ENCODE measurements at places on chromosomes 13 and 19. TPM values are rescaled to one million over a fixed set of nuclear protein-coding genes. Genes with fewer than 3 reads are reported as not detected.

GRCh38 chr19:49398001-49398615, 10.1 kb downstream of the KASH5 start:
- DNase-seq = no peak

Gene ACER1
- 0.25 TPM for total RNA-seq

Gene CGB5
- total RNA-seq = not detected

DNA sequence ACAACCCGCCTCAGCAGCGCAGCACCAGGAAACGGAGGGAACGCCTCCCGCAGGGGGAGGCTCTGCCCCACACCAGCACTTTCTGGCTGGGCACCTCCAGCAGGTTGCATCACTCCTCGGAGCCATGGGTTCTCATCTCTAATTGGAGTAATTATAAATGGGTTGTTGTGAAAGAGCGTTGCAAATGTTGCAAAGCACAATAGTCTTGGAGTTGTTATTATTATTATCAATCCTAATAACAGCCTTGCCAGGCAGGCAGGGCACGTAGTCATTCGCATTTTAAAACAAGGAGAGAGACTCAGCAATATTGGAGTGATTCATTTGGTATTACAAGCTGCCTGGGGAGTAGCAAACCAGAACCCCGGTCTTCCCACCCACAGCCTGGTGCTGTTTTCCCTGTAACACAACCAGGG, 108.6 kb upstream of the GJB6 start:
- DNase-seq = no peak

DNA sequence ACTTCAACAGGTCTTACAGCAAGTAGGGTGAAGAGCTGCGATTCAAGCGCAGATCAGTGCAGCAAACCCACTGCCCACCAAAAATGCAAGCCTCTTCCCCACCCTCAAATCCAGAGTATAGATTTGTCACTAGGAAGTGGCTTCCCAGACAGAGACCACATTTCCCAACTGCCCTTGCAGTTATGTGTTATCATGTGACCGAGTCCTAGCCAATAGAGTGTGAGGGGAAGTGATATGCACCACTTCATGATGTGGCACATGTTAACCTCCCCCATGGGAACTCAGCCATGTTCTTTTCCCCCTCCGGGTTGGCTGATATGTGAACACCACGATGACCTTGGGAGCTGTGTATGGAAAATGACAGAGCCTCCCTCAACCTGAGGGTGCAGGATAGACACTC, 50.8 kb downstream of the MBD3L2B start:
- DNase-seq = no peak

Gene CD177
- total RNA-seq = not detected

Gene SPRYD7
- total RNA-seq = 4.4 TPM

Gene NLRP7
- total RNA-seq = not detected

DNA sequence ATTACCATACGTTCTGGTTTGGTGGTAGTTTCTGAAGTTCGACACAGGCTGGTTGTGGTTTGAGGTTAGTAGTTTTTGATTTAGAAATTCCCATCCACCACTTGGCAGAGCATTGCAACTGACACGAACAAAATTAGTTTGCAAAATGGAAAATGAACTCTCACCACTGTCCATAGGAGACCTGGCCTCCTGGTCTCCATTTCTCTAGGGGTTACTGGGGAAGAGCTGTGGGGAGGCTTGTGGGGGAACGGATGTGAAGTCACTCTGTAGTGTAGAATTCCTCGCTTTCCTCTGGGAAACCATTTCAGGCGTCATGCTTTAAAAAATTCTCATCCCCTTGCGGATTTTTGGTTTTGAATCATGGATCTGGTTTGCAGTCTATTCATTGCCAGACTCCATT, 321.5 kb upstream of the MAB21L1 start:
- DNase-seq = no peak

Gene BCAM
- not detected for total RNA-seq

GRCh38 chr13:35767256-35767976, 290.9 kb upstream of the MAB21L1 start:
- DNase-seq = no peak

DNA sequence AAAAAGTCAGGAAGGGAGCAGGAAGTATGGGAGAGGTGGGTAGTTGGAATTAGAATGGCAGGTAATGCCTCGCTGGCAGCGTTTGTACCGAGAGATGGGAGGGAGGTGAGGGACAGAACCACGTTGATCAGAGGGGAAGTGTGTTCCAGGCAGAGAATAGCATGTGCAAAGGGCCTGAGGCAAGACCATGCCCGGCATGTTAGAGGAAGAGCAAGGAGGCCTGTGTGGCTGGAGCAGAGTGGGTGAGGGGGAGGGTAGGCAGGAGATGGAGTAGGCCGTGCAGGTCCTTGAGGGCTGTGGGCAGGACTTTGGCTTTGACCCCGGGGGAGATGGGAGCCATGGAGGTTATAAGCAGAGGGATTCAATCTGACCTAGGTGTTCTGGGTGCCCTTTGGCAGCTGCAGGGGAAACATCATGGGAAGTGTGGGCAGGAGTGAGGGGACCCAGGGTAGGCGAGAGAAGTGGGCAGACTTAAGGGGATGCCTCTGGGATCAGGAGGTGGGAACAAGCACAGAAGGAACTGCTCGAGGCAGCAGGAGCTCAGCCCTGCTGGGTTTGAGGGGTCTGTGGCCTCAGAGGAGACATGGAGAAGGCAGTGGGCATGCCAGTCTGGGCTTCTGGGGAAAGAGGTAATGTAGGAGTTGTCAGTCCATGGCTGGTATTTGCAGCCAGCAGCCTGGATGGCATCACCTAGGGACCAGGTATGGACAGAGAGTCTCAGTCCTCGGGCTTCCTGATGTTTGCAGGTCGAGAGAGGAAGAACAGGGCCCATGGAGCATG, 48.8 kb downstream of the CD320 start:
- DNase-seq = no peak

GRCh38 chr19:28489126-28489660, 723.8 kb downstream of the UQCRFS1 start:
- no peak for DNase-seq

DNA sequence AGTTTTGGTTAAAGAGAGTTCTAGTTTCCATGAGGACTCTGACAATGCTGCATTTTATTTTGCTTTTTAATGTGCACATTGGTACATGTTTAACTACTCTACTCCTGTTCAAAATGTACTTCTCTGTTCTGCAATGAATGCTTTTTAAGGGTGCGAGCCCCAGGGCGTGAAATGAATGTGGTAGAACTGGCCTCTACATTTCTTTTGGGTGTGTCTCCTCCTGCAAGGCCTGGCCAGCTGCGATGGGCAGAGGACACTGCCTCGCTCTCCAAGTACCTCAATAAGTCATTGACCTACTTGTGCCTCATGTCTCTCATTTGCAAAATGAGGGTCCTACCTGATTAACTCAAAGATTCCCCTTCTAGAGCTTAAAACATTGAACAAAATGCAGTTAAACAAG, 6.7 kb downstream of the RGS9BP start:
- DNase-seq = no peak

Gene ZSCAN18
- total RNA-seq = 29.9 TPM

Gene TDRD12
- total RNA-seq = 0.13 TPM

Gene SSC5D
- 0.11 TPM for total RNA-seq

DNA sequence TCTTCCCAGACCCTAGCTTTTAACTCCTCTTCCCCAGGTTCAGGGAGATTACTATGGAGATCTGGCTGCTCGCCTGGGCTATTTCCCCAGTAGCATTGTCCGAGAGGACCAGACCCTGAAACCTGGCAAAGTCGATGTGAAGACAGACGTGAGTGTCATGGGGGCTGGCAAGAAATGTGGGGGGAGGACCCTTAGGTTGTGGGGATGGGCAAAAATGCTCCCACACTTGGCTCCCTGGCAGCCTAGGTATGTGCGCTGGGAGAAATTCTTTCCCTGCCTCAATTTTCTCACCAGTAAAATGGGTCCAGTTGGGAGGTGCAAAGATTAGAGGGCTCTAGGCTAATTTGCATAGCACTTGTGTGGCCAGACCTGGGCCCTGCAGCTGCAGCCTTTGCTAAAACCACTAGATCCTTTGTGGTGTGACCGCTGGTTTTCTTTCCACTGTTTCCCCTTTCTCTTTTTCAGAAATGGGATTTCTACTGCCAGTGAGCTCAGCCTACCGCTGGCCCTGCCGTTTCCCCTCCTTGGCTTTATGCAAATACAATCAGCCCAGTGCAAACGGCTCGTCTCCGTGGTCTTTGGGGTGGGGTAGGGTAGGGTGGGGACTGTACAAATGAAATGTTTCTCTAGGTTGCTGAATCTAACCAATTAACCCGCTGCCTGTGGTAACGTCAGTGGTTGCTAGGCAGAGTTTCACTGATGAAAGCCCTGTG, 959 bp upstream of the RAB4B start:
- DNase-seq = peak; percentile 87

Gene SLC10A2
- total RNA-seq = not detected

Gene APOC4
- total RNA-seq = not detected

DNA sequence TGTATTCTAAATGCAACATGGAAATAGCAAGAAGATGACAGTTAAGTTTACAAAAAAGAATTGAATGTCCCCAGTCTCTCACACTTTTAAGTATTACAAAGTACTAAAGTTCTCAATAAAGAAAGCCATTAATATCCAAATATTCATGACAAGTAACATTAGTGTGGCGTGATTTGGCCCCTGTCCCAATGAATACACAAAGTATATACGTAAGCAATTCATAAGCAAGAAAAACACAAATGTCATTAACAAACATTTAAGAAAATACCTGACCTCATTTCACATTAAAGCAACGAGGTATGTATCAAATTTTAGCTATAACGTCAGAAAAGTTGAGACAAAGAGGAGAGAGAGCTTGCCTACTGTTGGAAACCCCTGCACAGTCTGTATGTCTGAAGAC, 241.9 kb upstream of the IRS2 start:
- no peak for DNase-seq

Gene ZNF829
- 5.5 TPM for total RNA-seq

Gene GRK1
- total RNA-seq = not detected

Gene FCHO1
- 56.1 TPM for total RNA-seq

Gene ZFP28
- total RNA-seq = 2.5 TPM

GRCh38 chr13:111302045-111302726, 18.3 kb upstream of the TEX29 start:
- DNase-seq = no peak

GRCh38 chr19:50870417-50871089, 2.7 kb upstream of the KLK2 start:
- no peak for DNase-seq

Gene AMER2
- not detected for total RNA-seq

All from natural killer cell (primary cell).